Fibroblast of skin of left quadriceps (primary cell): ENCODE measurements at places on chromosomes 3 and 15.

- no peak for DNase-seq
Observed at GRCh38 chr15:84750583-84751092, 2.2 kb downstream of the ZNF592 start.

DNA sequence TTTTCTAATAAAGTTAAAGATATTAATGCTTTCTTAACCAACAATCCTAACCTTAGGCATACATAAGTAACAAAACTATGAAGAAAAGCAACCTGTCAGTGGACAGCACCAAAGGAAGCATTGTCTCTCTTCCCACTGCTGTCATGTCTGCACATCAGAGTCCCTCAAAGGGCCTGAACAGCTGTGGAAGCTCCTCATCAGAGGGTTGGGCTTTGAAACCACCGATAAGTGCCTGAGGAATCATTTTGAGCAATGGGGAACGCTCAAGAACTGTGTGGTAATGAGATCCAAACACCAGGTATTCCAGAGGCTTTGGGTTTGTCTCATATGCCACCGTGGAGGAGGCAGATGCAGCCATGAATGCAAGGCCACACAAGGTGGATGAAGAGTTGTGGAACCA is 182.5 kb downstream of the FMN1 start:
- DNase-seq: no peak

DNA sequence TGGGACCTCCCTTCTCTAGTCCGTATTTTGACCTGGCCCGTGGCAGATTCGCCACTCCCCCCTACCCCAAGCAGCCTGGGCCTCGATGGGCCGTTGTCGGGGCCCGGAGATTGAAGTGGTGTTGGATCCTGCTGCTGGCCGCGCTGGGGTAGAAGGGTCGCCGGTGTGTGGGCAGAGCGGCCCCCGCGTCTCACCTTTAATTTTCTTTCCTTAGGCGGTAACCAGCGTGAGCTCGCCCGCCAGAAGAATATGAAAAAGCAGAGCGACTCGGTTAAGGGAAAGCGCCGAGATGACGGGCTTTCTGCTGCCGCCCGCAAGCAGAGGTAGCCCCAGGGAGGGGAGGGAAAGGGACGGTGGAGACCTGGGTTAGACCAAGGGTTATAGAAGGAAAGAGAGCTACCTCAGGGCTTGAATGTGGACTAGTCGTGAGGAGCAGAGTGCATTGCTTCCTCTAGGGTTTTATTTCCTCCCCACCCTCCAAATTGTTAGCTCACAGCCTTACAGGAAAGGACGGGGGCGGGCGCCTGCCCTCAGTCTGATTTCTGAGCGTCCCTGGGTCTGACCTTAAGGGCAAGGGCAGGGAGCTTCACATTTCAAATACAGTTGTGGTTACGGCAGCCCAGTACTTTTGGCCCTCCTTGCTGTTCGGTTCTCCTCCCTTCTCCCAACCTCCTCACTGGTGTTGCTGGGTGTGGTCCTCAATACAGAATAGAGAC is 799 bp downstream of the SERF2 start:
- DNase-seq: no peak

DNA sequence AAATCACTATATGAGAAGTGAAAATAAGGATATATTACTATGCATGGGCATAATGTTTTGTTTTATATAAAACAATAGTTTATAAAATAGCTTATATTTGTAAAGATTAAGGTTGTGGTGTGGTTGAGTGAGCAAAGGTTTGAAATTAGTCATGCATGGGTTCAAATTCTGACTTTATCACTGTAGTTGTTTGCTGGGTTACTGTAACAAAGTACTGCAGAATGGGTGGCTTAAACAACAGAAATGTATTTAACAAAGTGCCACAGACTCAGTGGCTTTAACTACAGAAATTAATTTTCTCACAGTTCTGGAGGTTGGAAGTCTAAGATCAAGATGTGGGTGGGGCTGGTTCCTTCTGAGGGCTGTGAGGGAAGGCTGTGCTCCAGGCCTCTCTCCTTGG is 184.8 kb upstream of the THRB start:
- no peak for DNase-seq

- DNase-seq: no peak
Observed at GRCh38 chr3:487614-488013, 291.1 kb downstream of the CHL1 start.

- no peak for DNase-seq
Observed at GRCh38 chr3:111112913-111113312, 41.3 kb downstream of the NECTIN3 start.

GRCh38 chr3:28109829-28110228 is 131.6 kb upstream of the CMC1 start:
- no peak for DNase-seq

DNA sequence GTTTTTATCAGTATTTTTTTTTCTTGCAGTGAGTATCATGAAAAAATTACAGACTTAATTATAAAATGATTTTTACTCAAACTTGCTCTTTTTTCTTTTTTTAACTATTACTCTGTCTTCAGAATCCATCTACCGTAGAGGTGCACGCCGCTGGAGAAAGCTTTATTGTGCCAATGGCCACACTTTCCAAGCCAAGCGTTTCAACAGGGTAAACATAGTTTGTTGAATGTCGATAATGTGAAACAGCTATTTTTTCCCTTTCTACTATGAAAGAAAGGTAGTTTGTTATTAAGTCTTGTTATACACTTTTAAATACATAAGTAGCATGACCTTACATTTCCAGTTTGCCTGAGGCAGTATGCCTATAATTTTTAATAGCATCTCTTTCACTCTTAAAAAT is 45.6 kb downstream of the PRKCI start:
- DNase-seq: no peak

GRCh38 chr15:89743594-89743993 is 7.5 kb downstream of the MESP1 start:
- no peak for DNase-seq

- no peak for DNase-seq
Observed at GRCh38 chr3:141174674-141175073, 57.0 kb upstream of the PXYLP1 start.

DNA sequence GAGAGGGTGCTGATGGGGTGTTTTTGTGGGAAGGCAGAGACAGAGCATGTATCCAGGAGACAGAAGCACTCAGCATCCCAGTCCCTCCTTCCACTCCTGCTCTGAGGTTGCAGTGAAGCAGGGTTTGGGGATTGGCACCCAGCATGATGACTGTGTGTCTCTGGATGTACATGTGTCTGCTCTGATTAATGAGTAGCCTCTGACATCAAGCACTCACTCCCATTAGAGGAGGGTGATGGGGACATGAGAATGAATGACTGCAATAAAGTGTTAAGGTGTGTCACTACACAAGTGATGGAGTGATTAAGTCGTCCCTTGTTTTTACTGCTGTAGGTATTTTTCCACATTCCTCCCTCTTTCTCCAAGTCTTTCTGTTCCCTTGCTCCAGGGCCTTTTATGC is 9.6 kb upstream of the MYZAP start:
- no peak for DNase-seq

- no peak for DNase-seq
Observed at GRCh38 chr3:10978956-10979355, 13.6 kb upstream of the SLC6A1 start.

DNA sequence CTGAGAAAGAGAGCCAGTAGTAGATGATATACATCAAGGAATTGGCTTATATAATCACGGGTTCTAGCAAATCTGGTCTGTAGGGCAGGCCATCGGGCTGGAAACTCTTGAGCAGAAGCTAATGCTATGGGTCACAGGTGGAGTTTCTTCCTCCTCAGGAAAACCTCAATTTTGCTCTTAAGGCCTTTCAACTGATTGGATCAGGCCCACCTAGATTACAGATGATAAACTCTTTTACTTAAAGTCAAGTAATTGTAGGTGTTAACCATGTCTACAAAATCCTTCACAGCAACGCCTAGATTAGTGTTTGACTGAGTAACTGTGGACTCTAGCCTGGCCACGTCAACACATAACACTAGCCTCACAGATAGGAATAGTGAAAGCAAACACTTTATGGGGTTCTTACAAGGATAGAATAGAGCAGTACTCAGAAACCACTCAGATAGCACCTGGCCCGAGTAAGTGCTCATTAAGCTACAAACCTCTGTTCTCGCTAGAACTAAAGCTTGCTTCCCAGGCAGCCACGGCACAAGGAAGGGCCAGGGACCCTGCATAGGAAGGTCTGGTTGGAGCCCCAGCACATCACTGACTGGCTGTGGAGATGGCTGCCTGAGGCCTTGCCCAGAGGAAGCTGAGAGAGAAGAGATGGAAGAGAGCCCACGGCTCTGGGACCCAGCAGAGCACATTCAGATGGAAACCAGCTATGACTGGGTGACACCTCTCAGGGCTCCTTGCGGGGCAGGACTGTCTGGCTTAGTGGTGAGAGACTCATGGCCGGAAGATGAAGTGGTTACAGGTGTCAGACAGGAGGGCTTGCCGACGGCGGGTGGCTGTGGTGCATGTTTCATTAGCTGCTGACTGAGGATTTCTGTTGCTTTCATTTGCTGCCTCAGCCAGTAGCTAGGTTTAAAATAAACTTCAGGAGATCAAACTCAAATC is 202.5 kb upstream of the TLE3 start:
- DNase-seq: no peak

- no peak for DNase-seq
Observed at GRCh38 chr15:65183865-65184159, 1.3 kb downstream of the CLPX start.

- no peak for DNase-seq
Observed at GRCh38 chr3:188486126-188486525, 332.2 kb downstream of the LPP start.

- peak; percentile 68 for DNase-seq
Observed at GRCh38 chr3:71258116-71258515, 325.4 kb downstream of the FOXP1 start.

GRCh38 chr3:14352002-14352627 is 50.3 kb upstream of the SLC6A6 start:
- no peak for DNase-seq

GRCh38 chr3:73500321-73500720 is 124.4 kb downstream of the PDZRN3 start:
- DNase-seq: no peak

- DNase-seq: no peak
Observed at GRCh38 chr3:194492001-194492400, 5.2 kb upstream of the ATP13A3 start.

GRCh38 chr15:28974142-28974541 is 88.4 kb downstream of the APBA2 start:
- no peak for DNase-seq

GRCh38 chr3:100927775-100928174 is 65.4 kb downstream of the ABI3BP start:
- no peak for DNase-seq

- no peak for DNase-seq
Observed at GRCh38 chr3:23640471-23641146, 165.1 kb upstream of the UBE2E1 start.

GRCh38 chr15:42053010-42053409 is 32.2 kb upstream of the PLA2G4E start:
- no peak for DNase-seq

DNA sequence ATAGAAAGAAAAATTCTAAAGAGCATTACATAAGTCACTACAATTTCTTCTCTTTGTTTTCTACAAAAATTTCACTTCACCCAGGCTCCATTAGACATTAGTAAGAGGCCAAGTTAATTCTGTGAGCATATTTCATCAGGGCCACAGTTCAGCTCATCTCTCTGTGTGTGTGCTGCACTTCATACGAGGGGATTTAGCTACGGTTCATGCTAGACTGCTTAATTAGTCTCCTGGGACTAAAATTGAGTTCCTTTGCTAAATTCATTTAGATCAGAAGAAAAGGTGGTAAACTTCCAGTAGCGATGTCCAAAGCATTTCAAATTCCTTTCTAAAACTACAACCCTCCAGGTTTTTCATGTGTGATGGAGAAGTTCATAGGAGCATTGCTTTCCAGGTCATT is 83.1 kb upstream of the SETMAR start:
- DNase-seq: no peak

DNA sequence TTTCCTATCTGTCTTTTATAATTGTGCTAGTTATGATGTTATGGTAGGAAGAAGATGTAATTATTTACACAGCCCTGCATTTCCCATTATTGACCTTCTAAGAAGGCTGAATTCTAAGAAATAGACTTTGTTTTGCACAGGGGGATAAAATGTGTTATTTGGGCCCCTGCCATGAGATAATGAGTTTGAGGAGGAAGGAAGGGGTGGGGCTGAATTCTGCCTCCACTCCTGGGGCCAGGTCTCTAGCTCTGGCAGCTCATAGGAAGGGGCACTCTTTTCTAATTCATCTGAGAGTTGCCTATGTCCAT is 69.2 kb upstream of the GOLGA8B start:
- DNase-seq: no peak

DNA sequence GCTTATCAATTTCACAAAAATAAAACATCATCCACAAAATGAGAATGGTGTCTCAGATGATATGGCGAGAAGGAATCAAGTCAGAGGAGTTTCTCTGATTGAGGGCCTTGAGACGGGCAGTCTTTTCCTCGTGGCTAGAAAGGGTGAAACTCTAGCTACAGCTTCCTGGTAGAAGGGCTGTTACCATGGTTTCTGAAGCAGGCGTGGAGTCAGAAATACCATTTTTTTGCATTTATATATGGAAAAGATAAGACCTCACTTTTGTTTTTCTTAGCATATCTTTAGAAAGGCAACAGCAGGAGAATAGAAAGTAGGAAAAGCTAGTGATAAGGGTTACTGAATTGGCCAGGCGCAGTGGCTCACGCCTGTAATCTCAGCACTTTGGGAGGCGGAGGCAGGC is 17.3 kb upstream of the SAMD7 start:
- no peak for DNase-seq

GRCh38 chr15:89462198-89462912 is 34.0 kb downstream of the RHCG start:
- no peak for DNase-seq

DNA sequence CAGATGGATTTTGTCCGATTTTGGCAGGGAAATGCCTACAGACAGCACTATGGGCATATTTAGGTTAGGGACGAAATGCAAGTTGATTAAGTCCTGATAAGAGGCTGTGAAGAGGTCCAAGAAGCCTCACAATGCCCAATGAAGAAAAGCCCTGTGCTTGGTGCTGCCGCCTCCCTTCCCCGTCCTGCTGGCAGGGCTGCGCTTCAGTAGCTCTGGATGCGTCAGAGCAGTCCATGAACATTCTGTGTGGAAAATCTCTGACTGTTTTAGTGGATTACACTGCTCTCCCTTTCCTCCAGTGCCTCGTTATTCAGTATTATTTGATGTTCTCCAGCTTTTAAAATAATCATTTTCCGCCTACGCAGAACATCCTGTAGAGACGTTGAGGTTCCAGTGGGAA is 39.6 kb downstream of the MLH1 start:
- DNase-seq: no peak

- DNase-seq: no peak
Observed at GRCh38 chr3:152373379-152373778, 104.7 kb downstream of the MBNL1 start.

- peak; percentile 98 for DNase-seq
Observed at GRCh38 chr15:96330450-96331143, at the start of gene NR2F2. Gene NR2F2, plus strand, starts transcription at chr15:96330700. Its CDS starts 1,406 bp downstream, at chr15:96332106.

DNA sequence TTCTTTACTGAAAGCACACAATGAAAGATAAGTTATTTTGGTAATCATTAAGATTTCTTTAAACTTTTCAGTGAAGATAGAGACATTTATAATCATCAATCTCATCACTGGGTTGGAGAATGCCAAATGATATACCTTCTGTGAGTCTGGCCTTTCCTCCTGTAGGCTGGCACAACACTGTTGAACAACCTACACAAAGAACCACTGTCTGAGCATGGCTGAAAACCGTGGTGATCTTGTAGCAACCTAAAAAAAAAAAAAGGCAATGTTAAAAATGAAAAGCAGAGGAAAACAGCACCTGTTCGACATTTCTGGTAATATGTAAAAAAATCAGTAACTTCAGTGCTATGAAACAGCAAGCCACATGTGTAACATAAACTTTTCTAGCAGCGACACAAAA is 1.8 kb downstream of the RPS27L start:
- DNase-seq: no peak

- no peak for DNase-seq
Observed at GRCh38 chr3:15065550-15066007, 464 bp upstream of the MRPS25 start.

GRCh38 chr15:60093273-60094067 is 89.4 kb downstream of the FOXB1 start:
- no peak for DNase-seq
